Lung (tissue), 17 donors: ENCODE measurements at places on chromosomes 3 and 15.

DNA sequence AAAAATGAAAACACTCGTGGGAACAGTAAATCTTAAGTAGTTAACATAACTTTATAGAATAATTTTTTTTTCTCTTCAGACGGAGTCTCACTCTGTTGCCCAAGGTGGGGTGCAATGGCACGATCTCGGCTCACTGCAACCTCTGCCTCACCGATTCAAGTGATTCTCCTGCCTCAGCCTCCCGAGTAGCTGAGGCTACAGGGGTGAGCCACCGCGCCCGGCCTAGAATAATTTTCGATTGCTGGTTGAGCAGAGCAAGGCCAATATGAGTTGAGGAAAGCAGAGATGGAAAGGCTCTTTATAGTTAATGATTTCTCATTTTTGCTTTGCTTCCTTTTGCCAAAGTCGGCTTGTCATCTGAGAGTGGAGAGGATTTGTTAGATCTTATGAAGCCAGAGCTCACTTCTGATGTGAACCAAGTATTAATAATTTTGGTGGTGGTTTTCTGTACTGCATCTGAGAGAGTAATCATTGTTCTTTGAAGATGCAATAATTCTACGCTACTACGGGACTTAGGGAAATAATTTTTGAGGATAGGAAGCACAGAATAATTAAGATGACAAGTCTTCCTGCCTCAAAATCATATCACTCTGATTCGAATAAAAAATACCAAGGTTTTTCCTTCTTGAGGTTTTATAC, 1.6 kb upstream of the GOLM2 start:
- peak; percentile 37 for DNase-seq

DNA sequence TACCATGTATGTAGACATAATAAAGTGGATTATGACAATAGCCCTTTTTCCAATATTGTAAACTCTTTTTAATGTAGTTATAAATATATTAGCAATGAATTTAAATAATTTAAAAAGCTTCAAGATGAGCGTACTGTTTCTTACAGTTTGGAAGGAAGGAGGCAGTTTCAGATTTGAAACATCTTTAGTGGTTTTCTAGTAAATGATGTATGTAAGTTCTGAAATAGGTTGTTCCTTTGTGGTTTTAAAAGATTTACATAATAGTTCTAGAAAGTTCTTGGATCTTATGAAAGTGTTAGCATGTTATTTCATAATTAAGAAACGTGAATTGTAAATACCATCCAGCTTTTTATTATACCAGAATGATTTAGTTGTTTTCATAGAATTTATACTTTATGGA, 16.0 kb downstream of the DNAJC19 start:
- no peak for DNase-seq

DNA sequence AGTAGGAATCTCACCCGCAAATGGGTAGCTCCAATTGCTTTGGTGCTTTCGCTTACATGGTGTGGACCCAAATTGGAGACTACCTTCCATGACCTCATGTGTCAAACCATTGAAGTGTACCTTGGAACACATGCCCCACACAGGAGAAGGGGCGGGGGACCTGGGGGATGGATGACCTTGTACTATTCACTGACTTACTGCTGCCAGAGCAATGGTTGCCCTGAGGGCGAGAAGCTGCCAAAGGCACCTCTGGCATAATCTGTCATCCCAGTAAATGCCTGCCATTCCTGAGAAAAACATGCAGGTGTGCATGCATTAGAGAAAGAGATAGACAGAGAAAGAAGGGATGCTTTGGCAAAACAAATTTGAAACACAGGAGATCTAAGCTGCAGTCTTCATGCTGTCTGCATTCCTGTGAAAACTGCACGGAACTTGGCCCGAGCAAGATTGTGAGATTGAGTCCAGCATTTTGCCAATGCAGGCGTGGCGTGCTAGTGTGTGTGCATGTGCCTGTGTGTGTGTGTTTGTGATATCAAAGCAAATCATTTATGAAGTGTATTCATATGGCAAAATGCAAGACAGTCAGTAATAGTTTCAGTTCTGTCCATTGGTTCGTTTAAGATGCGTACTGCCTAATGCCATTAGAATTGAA, 219.5 kb upstream of the MDFIC2 start:
- no peak for DNase-seq

GRCh38 chr3:195752066-195752465, 31.3 kb downstream of the MUC20 start:
- DNase-seq: no peak

GRCh38 chr15:65927545-65927944, 58.3 kb downstream of the RAB11A start:
- DNase-seq: no peak

GRCh38 chr15:27742751-27743477, 356.2 kb downstream of the OCA2 start:
- no peak for DNase-seq

DNA sequence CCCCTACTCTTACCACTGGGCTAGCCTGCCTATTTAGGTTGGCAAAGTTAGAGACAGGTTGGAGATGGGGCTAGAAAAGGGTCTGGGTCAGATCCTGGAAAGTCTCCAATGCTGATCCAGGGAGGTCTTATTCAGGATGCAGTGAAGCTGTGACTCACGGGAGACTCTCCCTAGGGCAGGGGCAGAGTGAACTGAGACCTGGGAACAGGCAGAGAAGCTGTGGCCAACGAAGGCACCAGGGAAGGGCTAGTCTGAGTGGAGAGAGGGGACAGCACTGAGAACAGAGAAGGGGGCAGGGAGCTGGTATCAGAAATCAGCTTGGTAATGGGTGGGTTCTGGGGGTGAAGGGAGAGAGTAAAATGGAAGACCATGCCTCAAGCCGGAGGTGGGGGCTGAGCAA, 2.2 kb downstream of the LTF start:
- DNase-seq: no peak

GRCh38 chr15:52524223-52525136, 4.2 kb downstream of the MYO5A start:
- DNase-seq: no peak

DNA sequence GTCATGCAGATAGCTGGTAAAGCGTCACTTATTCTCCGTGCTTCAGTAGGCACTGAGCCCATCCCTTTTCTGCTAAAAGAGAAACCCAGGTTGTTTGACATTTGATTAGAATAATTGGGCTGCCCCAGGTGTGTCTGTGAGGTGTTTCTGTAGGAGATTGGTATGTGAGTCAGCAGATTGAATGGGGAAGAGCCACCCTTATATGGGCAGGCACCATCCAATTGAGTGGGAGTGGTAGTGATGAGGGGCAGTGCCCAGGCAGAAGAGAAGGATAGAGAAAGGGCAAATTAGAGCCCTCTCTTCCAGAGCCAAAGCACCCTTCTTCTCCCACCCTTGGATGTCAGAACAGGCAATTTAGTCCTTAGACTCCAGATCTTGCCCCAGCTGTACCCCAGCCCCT, 384.3 kb upstream of the GBE1 start:
- no peak for DNase-seq

DNA sequence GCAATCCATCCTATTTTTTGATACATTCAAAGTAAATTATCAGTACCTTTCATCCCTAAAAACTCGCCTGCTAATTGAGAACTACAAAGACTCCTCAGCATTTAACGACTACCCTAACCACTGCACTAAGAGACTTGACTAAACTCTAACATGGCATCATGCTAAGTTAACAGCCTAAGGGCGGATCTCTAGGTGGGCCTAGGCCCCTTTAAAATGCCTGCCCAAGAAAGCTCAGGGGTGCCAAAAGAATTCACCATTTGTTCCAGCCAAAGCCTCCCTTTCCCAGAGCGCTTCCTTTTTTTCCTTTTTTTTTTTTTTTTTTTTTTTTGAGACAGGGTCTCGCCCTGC, 568 bp upstream of the NEK4 start:
- DNase-seq: no peak

DNA sequence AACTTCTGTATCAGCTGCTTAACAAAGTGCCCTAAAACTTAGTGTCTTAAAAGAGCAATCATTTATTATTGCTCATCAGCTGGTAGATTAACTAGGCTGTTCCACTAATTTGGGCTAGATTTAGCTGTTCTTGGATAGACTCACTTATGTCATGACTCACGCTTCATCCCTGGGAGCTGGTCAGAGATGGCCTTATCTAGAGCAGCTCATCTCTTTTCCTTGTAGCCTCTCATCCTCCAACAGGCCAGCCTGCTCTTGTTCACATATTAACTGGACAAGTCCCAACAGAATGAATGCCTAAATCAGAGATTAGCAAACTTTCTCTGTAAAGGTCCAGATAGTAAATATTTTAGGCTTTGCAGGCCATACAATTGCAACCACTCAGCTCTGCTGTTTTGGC, 66.9 kb upstream of the PLAAT1 start:
- DNase-seq: no peak

DNA sequence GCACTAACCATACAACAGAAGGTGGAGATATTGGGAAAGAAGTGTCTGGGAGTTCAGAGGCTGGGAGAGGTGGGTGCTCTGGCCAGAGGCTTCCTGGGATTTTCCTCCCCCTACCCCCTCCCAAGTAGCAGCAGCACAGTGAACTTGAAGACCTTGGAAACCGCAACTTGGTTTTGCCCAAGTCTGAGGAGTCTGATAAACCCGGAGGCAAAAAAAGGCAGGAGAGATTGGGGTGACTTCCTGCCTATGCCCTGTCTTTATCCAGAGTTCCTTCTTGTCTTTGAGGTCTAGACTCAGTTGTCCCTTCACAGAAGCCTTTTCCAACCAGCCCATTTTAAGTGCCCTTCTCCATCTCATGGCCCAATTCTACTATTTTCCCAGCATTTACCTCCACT, 25.4 kb upstream of the THRB start:
- no peak for DNase-seq

DNA sequence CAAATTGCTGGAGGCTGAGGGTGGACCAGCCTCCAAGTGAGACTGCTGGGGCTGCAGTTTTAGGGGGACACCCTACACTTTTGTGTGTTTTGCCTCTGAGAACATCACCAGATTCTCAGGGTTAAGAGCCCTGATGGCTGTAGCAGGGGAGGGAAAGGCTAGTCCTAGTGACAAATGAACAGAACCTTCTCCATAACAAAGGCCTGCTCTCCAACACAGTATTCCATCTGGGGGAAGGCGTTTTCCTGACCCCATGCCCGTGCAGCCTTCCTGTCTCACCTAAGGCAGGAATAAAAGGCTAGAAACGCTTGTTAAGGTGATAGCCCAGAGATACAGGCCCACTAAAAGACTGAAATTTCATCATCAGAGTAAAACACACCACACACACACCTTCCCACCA, 50.2 kb upstream of the NSMCE3 start:
- no peak for DNase-seq

- no peak for DNase-seq
Measured at GRCh38 chr3:114450008-114450596, 156.3 kb downstream of the TIGIT start.

DNA sequence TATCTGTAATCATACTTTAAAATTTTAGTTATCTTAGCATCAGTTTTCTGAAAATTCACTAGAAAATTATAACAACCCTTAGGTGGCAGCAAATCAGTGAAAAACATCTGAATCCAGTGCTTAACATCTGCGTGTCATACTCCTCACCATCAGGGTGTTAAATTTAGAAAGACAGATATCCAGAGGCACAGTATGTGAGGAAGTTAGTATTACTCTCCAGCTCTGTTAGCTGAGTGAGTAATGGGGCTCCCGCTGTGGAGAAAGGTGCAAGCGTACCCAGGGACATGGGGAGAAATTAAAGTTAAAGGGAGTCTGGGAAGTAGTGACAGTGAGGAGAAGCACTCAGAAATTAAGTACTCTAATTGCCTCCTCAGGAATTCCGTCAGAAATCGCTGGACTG, 50.9 kb downstream of the CEP63 start:
- no peak for DNase-seq

DNA sequence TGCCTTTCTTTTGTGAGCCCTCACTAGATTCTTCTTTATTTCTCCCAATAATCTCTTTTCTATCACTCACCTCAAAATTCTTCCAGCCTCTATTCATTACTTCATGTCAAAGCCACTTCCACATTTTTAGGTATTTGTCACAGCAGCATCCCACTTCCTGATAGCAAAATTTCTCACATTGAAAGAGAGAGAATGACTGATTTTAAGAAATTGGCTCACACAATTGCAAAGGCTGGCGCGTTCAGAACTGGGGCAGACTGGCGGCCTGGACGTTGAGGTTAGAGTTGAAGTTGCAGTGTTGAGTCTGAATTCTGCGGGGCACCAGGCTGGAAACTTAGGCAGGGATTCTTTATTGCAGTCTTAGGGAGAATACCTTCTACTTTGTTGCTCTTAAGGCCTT, 117.9 kb downstream of the LRRC28 start:
- DNase-seq: no peak

GRCh38 chr3:33067484-33067883, 29.5 kb downstream of the GLB1 start:
- DNase-seq: peak; percentile 13

DNA sequence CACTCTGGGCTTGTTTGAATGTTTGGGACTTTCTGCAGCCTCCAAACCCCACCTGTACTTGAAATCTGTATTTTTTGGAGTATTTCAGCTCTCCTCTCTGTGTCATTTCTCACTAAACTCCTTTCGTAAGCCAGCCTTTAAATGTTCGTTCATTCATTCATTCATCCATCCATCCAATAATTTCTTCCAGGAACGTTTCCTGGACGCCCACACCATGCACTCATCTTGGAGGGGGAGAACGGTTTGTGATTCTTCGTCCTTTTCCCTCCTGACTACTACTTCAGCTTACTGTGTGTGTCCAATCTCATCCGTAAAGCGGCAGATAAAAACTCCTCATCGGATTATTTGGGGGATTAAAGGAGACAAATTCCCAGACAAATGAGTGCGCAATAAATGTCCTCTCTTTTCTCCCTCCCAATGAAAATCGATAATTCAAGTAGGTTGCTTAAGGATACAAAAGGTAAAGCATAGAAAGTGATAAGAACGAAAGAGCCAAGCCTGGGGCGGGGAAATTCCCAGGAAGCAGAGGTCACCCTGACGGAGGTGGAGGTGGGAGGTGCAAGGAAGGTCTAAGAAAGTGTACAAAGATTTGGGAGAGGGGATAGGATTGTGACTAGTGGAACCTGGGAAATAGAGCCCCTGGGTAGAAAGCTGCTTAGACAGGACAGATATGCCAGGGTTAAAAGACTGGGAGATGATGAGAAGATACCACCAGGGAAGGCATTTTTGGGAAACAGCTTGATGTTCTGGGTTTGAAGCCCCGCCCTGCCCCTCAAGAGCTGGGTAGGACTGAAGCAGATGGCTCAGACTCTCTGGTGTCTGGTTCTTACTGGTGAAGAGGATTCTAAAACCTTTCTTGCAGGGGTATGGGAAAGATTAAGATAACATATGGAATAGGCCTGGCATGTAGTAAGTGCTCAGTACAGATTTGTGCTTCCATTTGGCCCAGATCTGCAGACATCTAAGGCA, 896 bp upstream of the KLHL25 start:
- DNase-seq: no peak

GRCh38 chr3:36405190-36405589, 24.9 kb downstream of the STAC start:
- DNase-seq: no peak

DNA sequence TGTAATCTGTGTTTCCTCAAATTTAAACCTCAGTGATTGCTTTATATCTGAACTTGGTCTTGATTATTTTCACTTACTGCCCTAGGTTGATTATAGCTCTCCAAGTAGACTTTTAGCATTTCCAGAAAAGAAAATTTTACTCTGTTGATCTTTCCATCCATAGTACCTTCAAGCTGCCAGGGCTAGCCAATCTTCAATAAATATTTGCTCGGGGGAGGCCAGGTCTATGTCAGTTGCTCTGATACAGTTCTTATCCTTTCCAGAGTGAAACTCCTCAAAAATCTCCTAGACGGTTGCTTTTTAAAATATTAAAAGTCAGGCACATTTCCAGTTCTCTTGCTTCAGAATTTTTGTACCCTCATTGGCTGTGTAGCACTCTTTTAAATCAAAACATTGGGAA, 38.8 kb downstream of the RETNLB start:
- DNase-seq: no peak
